GM12878 (cell line): ENCODE measurements at places on chromosomes 12 and 14. TPM values are rescaled to one million over a fixed set of nuclear protein-coding genes. Genes with fewer than 3 reads are reported as not detected.

- H3K27me3 ChIP-seq = 0 out of 2 replicates have a peak, but pooled peaks cover 2% of the 10 kb centered on the region
- no peak overlapping the region for H3K27ac ChIP-seq
- DNase-seq = no peak
- H3K36me3 ChIP-seq = no peaks in the 10 kb centered on the region
- peaks cover 8% of the 10 kb centered on the region for H3K4me1 ChIP-seq
Measured at GRCh38 chr12:51520576-51521325, 70.3 kb upstream of the SCN8A start.

DNA sequence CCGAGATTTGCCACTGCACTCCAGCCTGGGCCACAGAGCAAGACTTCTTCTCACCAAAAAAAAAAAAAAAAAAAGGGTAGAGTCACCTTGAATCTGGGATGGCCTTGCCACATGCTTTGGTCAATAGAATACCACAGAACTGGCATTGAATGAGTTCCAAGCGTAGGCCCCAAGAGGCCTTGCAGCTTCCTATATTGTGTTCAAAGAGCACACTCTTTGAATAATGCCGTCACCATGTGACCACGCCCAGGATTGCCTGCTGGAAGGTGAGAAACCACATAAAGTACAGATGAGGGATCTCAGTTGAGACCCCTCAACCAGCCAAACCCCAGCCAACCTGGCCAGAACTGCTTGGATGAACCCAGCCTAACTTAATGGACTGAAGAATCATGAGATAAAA lies 239.2 kb upstream of the AMIGO2 start:
- DNase-seq = no peak
- no peaks in the 10 kb centered on the region for H3K27me3 ChIP-seq
- no peak overlapping the region for H3K27ac ChIP-seq
- no peak overlapping the region for H3K4me3 ChIP-seq

DNA sequence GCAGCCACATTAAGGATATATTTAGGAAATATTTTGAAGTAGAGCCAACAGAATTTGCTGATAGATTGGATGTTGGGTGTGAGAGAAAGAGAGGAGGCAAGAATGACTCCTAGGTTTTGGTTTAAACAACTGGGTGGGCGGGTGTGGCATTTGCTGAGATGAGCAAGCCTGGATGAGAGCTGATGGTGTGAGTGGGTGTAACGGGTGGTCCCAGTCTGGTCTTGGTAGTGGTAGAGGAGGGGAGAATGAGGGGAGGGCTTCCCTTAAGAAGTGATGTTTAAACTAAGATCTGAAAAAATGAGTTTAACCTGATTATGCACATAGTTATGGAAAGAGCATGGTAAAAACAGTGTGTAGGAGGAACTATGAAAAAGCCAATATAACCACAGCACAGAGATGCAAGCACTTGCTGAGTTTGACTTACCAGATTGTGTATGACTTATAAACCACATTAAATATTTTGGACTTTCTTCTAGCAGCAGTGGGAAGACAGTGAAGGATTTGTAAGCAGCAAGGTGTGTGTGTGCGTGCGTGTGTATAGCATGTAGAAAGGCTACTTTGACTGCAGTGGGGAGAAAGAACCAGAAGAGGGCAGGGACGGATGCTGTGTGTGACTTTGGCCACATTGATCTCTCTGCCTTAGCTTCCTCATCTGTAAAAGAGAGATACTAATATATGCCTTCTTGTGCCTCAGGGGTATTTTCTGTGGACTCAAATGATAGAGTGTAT lies 139.7 kb downstream of the PRIMA1 start:
- no peak for DNase-seq
- H3K4me3 ChIP-seq = no peak overlapping the region
- no peaks in the 10 kb centered on the region for H3K27me3 ChIP-seq
- no peaks in the 10 kb centered on the region for H3K36me3 ChIP-seq
- no peaks in the 10 kb centered on the region for H3K4me1 ChIP-seq
- H3K27ac ChIP-seq = no peak overlapping the region

GRCh38 chr14:48991141-48991540 lies 595.0 kb downstream of the RPS29 start:
- no peaks in the 10 kb centered on the region for H3K36me3 ChIP-seq
- H3K4me1 ChIP-seq = no peaks in the 10 kb centered on the region
- DNase-seq = no peak
- no peaks in the 10 kb centered on the region for H3K27me3 ChIP-seq

DNA sequence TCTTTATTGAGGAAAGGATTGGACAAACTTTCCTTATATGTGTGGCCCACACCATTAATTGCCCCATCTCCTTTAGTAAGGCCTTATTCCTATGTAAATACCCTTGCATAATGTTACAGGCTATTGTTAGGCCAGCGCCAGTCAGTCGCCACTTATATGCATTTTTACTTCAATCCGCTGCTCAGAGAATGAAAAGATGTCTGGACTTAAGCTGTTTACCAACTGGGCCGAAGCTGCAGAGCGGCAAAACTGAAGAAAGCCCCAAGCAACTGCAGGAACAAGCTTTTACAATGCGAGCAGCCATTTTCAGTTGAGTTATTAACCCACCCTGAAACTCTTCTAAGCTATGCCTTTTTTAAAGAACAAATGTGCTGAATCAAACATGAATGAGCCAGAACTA lies 92.1 kb upstream of the OTX2 start:
- no peak overlapping the region for H3K4me3 ChIP-seq
- no peaks in the 10 kb centered on the region for H3K36me3 ChIP-seq
- H3K4me1 ChIP-seq = no peaks in the 10 kb centered on the region
- no peak overlapping the region for H3K27ac ChIP-seq
- no peak for DNase-seq

GRCh38 chr14:89507521-89507920 lies 90.5 kb upstream of the FOXN3 start:
- H3K36me3 ChIP-seq = no peaks in the 10 kb centered on the region
- H3K27ac ChIP-seq = no peak overlapping the region
- H3K4me3 ChIP-seq = no peak overlapping the region
- H3K4me1 ChIP-seq = peaks cover 55% of the 10 kb centered on the region
- H3K27me3 ChIP-seq = no peaks in the 10 kb centered on the region

DNA sequence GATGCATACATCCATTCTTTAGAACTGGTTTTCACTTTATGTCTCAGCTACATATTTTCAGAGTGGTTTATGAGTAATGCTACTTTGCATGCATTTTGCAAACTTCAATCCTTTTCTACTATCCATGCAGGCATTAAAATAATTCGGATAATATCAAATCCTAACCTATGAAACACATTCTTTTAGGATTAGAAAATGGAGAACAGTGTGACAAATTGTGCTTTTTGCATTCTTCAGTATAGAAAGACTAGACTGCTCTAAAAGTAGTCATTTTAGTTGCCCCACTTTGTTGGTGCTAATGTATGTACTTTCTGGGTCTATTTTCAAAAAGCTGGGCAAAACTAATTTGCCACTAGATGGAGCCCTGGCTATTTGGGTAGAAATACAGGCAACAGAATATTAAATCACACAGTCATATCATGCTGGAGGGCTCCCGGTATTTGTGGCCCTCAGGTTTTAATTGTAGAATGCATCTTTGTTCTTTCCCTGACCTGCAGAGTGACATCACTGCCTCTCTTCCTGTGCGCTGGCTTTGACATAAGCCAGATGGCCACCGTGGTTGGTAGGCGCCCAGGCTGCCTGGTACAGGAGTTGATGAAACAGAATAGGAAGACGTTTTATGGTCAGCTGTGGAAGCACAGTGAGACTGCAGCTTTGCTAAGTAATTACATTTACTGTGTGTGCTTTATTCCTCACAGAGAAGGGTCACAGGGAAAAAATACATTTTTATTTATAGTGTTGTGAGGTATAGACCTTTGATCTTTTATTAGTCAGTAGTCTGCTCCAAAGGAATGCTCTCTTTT lies 28.1 kb downstream of the MSRB3 start:
- DNase-seq = no peak
- H3K4me1 ChIP-seq = no peaks in the 10 kb centered on the region
- H3K4me3 ChIP-seq = no peak overlapping the region
- H3K27ac ChIP-seq = no peak overlapping the region

DNA sequence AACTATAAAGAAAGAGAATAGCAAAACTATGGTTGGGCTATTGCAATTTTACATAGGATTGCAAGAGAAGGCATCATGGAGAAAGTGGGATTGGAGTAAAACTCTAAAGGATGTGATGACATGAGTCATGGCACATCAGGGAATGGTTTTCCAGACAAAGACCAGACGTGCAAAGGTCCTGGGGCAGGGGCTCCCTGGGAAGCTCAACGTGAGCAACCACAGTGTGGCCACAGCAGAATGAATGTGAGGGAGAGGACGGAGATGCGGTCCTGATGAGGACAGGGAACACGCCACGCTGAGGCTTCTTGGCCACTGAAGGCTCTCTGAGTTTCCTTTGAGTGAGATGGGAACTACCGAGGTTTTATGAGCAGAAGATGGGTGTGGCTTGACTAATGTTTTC lies 38.2 kb downstream of the FZD10 start:
- DNase-seq = no peak
- no peaks in the 10 kb centered on the region for H3K27me3 ChIP-seq
- H3K27ac ChIP-seq = no peak overlapping the region
- no peak overlapping the region for H3K4me3 ChIP-seq
- no peaks in the 10 kb centered on the region for H3K4me1 ChIP-seq

DNA sequence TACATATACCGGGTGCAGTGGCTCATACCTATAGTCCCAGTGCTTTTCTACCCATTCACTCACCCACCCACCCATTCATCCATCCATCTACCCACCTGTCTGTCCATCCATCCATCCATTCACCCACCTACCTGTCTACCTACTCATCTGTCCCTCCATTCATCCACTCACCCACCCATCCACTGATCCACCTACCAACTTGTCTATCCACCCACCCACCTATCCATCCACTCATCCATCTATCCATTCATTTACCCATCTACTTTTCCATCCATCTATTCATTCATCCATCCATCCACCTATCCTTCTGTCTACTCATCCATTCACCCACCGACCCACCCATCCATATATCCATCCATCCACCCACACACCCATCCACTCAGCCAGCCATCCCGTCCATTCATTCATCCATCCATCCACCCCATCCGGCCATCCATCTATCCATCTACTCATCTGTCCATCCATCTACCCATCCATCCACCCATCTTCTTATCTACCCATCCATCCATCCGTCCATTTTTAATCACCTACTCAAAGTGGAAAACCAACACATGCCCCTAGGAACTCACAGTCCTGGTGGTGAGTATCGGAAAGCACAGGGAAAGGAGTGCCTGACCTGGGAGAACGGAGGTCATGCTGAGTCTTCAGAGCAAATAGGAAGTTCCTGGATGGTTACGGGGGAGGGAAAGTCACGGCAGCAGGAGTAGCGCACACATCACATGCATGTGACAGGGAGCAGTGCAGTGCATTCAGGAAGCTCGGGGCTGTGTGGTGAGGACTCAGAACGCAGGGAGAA lies 20.0 kb downstream of the DDX51 start:
- H3K4me1 ChIP-seq = no peaks in the 10 kb centered on the region
- H3K27me3 ChIP-seq = no peaks in the 10 kb centered on the region
- no peak overlapping the region for H3K4me3 ChIP-seq
- H3K36me3 ChIP-seq = peaks cover 4% of the 10 kb centered on the region
- no peak overlapping the region for H3K27ac ChIP-seq

GRCh38 chr12:52280796-52281560 lies 6.5 kb downstream of the KRT86 start:
- no peaks in the 10 kb centered on the region for H3K36me3 ChIP-seq
- no peak overlapping the region for H3K27ac ChIP-seq
- H3K4me1 ChIP-seq = no peaks in the 10 kb centered on the region
- H3K27me3 ChIP-seq = peaks cover 3% of the 10 kb centered on the region
- DNase-seq = no peak
- H3K4me3 ChIP-seq = no peak overlapping the region

DNA sequence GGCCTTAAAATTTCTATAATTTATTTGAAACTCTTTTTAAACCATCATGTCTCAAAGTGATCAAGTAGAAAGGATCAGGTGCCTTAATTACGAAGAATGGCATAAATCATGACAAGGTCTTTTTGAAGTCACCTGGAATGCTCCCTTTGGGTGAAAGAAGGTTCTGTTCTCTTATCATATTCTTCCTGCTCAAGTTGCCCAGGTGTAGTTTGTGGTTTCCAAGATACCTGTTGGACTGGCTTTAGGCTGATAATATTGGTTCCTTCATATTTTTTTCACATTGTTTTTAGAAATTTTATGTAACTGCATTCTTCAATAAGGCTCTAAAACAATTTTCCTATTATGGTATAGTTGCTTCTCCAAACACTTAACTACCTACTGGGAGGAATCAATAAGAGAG lies 29.2 kb downstream of the RASSF3 start:
- no peak overlapping the region for H3K27ac ChIP-seq
- H3K4me3 ChIP-seq = no peak overlapping the region
- no peak for DNase-seq
- H3K27me3 ChIP-seq = no peaks in the 10 kb centered on the region

The GLI1 gene
- 0.27 TPM in 1 of 2 replicates, not detected in the other for polyA plus RNA-seq

The ADSS1 gene
- polyA plus RNA-seq = not detected in 2 replicates

The IAPP gene
- not detected in 2 replicates for polyA plus RNA-seq

The KRT5 gene
- polyA plus RNA-seq = not detected in 2 replicates

The PYGL gene
- polyA plus RNA-seq = 1.0 and 1.3 TPM in 2 replicates

The CABP1 gene
- 0.16 and 0.24 TPM in 2 replicates for polyA plus RNA-seq

The MANSC1 gene
- polyA plus RNA-seq = 0.04 TPM in 1 of 2 replicates, not detected in the other

The TPH2 gene
- polyA plus RNA-seq = not detected in 2 replicates
